ENCODE measurements at places on chromosomes 11 and 22.

DNA sequence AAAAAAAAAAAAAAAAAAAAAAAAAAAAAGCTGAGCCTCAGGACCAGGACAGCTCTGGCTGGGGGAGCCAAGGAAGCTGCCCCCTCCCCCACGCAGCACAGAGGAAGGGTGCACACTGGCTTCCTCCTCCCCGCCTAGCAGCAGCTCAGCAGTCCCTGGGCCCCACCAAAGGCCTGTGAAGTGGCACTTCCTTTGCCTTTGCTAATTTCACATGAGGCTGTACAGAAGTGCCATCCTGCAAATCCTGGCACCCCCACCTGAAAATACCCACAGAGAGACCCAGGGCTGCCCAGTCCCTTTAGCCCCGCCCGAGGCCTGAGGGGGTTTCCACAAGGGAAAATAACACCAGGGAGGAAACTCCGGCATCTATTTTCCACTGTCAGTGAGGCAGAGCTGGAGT, 3.9 kb downstream of the RHOG start:
- peak; percentile 70 for DNase-seq

DNA sequence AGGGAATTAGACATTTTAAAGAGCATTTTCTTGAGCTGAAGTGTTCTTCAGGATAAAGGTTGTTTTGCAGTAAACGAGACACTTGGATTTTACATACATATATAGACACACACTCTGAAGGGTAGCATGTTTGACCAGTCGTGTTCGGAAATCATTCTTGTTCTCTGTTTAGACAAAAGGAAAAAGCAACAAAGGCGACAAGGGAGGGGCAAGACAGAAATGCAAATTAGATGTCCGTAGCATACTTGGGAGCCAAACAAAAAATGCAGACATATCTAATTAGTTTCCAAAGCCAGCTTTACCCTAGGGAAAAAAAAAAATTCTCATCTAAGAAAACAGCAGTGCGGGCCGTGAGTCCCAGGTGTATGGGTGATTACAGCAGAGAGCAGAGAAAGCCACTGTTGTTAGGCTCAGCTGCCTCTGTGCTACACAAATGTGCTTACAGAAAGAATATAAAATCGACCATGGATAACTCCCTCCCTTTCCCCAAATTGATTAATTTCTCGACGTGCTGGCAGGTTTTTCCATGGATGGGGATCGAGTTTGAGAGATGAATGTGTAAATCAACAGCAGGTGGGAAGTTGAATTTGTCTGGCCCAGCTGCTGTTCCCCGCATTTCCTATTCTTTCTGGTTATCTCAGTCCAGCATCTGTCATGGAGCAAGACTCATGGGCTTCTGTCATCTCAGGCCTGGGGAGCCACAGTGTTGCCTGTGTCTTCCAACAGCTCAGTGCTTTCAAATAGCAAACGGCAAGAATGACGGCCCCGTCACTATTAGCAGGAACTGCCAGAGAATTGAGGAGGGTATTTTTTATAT, 176.5 kb upstream of the TTC12 start:
- DNase-seq, result no peak

- DNase-seq, result peak; percentile 26
These were observed 1.9 kb downstream of the MUC5B start for GRCh38 chr11:1224491-1225385.

DNA sequence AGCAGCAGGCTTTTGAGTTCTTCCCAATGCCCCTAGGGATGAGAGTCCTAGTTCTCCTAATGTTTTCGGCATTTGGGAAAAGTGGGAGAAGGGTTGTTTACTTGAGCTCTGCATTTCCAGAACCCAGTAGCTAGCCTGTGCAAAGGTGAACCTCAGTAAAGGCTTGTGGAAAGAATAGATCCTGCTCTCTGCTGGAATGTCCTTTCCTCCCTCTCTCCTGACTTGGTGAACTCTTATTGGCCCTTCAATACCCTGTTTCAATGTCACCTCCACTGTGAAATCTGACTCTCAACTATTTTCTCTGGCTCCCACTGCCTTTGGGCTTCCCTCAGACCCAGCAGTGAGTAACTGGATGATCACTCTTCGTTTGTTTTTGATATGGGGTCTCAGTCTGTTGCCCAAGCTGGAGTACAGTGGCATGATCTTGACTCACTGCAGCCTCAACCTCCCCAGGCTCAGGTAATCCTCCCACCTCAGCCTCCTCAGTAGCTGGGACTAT, 2.4 kb upstream of the UVRAG start:
- DNase-seq, result no peak

DNA sequence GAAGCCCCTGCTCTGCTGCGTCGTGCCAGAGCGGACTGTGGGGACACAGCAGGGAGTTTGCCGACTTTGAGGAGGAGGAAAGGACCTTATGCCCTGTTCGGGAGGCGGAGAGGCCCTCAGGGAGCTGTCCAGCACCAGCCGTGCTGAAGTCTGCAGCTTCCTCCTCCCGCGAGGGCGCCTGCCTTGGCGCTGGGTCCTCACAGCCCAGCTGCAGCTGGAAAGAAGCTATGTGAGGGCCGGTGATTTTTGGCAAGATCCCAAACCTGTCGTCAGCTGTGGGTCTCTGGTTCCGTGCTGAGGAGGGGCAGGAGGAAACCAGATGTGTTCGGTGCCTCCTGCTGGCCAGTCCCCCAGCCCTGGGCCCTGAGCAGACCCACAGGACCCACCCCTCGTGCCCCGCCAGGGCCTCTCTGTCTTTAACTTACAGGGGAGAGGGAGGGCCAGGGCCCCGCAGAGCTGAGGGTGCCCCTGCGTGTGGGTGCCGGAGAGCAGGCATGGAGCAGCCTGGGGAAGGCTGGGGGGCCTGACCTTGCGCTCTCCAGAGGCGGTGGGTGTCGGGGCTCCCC, 12.0 kb downstream of the BRSK2 start:
- peak; percentile 85 for DNase-seq

- DNase-seq, result peak; percentile 39
These were observed 48.1 kb upstream of the TOP3B start for GRCh38 chr22:22030493-22031182.

DNA sequence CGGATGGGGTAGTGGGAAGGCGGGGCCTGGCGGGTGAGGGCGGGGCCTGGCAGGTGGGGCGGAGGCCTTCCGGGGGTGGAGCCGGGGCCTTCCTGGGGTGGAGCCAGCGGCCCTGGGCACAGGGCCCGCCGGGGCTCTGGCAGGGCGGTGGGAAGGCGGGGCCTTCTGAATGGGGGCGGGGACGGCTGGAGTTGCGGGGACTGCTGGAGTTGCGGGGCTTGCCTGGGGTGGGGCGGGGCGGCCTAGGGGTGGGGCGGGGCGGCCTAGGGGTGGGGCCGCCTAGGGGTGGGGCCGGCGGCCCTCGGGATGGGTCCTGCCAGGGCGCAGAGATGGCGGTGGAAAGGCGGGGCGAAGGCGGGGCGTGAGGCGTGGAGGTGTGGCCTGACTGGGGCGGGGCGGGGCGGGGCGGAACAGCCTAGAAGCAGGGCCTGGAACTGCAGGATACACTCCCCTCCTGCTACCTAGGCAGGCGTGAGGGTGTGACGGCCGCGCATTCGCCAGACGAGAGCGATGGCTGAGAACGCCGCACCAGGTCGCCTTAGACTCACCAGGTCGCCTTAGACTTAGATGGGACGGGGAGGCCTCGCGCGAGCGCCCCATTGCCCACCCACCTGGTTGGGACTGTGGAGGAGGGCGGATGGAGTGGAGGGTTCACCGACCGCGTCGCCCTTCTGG, 19.3 kb downstream of the RRP7A start:
- DNase-seq, result peak; percentile 88

- no peak for DNase-seq
These were observed 9.0 kb upstream of the HIKESHI start for GRCh38 chr11:86292912-86293616.

GRCh38 chr11:77071671-77072605, 5.2 kb downstream of the CAPN5 start:
- DNase-seq, result no peak

DNA sequence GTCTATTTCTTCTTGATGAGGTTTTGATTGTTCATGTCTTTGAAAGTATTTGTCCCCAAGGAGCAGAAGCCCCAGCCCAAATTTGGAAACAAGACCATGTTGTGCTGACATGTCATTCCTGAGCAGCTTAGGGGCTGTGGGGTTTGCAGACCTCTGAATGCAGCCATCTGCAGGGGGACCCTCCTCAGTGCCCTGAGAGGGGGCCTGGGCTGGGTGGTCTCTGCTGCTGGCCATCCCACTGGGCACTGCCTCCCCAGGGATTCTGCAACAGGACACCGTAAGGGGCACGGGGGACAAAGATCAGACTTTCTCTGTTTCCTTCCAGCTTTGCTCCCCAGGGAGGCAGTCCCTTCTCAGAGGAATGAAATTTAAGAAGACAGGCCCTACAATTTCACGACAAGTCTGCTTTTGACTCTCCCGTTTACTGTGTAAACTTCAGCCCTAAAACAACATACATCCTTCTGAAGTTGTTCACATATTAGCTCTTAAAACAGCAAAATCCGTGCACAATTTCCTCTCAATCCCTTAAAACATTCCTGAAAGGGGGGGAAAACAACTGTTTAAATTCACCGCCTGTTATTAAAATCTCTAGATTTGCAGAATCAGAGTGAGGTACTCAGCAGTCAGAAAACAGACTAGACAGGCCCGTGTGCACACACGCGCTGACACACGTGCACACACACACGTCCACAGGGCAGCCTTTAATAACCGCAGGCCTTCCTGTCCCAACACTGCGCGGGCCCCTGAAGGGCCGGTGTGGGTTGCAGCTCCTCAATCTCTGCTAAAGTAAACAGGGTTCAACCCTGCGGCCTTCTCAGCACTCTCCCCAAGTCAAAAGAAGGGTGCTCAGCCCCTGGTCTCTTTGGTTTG, 109.8 kb downstream of the KCNQ1 start:
- no peak for DNase-seq

DNA sequence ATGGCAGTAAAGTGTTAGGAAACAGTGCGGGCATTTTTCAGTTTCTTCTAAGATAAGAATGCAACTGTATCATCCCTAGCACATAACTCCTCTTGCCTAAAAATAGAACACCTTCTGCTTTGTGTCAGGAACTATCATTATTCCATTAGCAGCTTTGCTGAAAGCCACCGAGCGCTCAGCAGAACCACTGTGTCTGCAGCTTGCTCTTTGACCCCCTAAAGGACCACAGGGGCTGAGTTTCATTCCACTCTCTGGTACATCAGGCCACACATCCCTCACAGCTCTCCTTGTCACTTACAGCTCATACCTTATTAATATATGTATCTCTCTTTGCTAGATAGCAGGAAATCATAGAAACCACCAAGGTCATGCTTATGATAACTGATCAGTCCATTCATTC, 360.2 kb downstream of the KCNA4 start:
- DNase-seq, result no peak

DNA sequence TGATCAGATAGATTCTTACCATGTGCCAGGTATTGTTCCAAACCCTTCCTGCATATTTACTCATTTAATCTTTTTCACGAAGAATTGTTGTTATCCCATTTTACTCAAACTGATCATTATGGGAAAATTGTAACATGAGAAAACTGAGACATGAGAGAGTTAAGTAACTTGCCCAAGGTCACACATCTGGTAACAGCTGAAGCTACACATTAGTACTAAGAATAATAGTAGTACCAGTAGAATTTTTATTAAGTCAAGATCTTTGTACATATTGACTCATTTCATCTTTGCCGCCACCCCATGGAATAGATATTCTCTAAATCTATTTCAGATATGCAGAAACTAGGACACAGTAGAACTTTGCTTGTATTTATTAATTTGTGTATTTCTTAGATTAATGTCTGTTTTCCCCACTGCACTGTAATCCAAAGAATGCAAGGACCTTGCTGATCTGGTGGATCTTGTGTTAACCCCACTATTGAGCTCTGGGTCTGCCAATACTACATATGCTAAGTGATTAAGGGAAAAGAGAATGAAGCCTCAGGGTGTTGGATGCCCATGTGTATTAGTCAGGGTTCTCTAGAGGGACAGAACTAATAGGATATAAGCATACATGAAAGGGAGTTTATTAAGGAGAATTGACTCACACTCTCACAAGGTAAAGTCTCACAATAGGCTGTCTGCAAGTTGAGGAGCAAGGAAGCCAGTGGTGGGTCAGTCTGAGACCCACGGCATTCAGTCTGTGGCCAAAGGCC, 72.8 kb downstream of the PARVA start:
- no peak for DNase-seq

DNA sequence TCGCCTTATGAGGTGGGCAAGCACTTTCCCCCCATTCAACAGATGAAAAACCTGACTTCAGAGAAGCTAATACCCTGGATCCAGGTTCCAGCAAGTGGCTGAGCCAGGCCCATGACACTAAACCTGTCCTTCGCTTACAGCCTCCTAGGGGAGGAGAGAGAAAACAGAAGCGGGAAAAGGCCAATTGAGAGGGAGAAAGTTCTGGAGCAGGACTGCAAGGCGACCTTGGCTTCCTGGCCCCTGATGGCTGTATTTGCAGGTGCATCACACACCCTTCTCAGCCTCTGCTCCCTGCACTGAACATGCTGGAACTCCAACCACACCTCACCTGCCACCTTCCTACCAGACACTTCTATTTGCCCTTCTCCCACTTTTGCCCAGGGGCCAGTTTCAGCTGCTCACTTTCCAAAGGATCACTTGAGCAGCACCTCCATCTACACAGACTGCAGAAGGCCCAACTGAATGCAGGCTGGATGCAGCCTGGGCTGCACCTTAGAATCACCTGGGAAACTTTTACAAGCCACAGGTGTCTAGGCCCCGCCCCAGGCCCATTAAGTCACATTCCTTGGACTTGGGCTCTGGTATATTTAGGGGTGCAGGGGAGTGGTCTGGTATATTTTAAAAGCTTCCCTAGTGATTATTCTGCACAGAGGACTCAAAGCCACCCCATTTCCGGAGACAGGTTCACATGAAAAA, 14.3 kb upstream of the ADA2 start:
- DNase-seq, result no peak

DNA sequence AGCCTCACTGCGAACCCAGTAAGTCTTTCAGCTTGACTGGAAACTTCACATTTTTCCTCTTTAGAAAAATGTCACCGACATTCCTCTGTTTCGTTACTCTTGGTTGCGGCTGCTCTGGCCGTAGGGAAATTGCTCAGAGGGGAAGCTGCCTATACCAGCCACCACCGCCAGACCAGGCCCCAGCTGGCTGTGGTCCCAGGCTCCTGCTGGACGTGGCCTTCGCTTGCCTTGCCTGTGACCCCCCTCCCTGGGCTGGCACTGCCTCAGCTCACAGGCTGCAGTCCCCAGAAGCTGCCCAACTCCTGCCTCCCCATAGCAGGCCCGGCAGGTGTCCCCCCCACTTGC, 197.8 kb downstream of the MN1 start:
- DNase-seq, result no peak

GRCh38 chr11:68335683-68336082, 23.3 kb downstream of the LRP5 start:
- DNase-seq, result no peak

- DNase-seq, result no peak
These were observed 57.9 kb downstream of the NOX4 start for GRCh38 chr11:89433278-89433677.
